ENCODE measurements at places on chromosomes 4 and X.

DNA sequence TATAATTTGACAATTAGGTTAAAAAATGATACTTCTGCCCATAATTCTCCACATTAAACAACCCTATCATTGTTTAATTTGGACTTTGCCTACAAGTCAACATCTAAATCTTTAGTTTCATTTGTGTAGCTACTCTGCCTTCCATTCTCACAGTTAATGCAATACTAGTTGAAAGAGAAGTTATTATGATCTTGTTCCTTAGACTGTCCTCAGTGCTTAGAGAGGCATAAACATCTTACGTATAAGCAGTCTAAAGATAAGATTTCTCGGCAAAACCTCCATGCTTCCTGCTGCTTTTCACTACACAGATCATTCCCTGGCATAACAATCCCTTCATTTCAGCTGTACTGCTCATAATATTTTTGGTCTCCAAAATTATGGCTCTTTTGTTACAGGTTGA, 105.1 kb upstream of the CAMK2D start:
- no peak for DNase-seq

DNA sequence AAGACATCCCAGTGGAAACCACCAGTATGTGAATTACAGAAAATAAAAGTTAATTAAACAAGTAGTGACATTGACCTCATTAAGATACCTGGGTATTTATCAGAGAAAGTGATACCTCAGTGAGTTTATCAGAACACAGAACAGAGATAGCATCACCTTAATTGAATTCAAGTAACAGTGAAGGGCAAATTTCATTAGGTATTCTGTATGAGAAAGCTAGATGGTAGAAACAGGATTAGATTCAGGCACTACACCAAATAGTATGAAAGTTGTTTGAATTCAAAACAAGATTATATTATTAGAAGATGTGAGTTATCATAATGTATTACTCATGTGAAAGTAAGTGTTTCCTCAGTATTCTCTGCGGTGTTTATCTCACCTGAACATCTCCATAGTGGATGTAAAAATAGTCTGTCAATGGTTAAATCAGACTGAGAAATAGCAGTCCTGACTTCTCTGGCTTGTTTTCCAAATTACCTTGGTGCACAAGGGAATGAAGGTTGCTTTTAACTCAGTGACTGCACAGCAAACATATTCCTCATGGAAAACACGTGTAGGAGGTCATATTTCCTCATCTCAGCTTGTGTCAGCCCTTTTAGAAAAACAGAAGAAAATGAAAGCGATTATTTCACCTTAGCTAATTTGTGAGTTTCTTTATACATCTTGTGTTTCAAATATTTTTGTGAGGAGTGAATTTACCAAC, 79.9 kb upstream of the PCDH18 start:
- DNase-seq = no peak

- DNase-seq = no peak
Observed at GRCh38 chrX:124860736-124861135, 458.9 kb upstream of the TEX13C start.

DNA sequence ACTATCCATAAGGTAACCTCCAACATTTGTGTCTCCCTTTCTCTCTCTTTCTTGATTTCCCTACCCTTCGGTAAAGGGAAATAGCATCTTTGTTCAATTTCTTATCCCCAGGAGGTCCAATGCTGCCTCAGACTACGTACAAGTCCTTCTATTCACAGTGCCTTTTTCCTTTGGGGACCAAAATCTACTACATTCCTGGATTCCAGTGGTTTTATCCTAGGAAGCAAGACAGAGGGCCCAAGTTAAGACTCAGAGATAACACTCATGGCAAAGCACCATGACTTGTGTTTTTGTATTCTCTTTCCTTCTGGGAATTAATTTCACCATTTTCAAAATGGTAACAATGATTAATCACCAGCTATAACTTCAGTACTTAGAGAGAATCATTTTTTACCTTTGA, 10.6 kb downstream of the G3BP2 start:
- DNase-seq = no peak

DNA sequence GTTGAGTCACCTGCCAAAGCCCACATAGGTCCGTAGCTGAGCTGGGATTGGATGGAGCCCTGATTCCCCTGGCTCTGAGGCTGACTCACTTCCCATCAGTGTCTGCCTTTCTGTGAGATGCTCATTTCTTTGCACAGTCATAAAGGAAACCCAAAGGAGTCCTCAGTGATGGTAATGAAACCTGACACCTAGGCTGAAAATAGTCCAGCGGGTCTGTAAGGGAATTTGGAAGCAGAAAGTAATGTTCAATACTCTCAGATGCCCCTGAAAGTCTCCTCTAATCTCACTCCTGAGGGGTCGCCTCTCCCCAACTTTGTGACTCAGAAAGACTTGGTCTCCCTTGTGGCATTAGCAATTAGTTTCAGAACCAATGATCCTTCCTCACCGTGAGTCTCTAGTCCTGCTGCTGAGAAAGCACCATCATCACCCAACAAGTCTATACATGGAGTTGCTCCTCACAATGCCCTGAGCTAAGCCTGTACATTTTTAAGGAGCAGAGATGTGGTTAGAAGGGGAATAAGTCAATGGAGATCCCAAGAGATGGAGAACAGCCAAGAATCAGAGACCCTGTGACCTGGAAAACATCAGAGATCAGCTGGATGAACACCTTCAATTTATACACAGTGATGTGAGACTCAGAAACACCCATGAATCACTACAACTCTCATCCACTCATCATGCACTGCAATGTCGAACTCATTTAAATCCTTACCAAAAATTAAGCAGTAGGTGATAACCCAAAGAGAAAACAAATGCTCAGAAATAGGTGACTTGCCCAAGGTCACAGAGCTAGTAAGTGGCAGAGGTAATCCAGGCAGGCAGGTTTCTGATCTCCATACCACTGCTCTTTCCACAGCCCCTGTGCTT, 219.0 kb upstream of the CPEB2 start:
- no peak for DNase-seq
